CD4-positive, CD25-positive, alpha-beta regulatory T cell (primary cell): ENCODE measurements at places on chromosomes 3 and 15. TPM values are rescaled to one million over a fixed set of nuclear protein-coding genes. Genes with fewer than 3 reads are reported as not detected.
A peak's percentile ranks its signal among the peaks of the same experiment; 100 is the strongest.

Gene SLC22A13
- 0.22 TPM for polyA plus RNA-seq

Gene A4GNT
- polyA plus RNA-seq: not detected

GRCh38 chr3:174347474-174348138, 511.5 kb upstream of the NAALADL2 start:
- H3K36me3 ChIP-seq: no peaks in the 10 kb centered on the region
- H3K27ac ChIP-seq: no peak overlapping the region
- H3K27me3 ChIP-seq: no peaks in the 10 kb centered on the region
- DNase-seq: no peak

- H3K36me3 ChIP-seq: peaks cover 38% of the 10 kb centered on the region
- no peaks in the 10 kb centered on the region for H3K4me1 ChIP-seq
- H3K4me3 ChIP-seq: no peak overlapping the region
- no peak overlapping the region for H3K27ac ChIP-seq
- H3K27me3 ChIP-seq: no peaks in the 10 kb centered on the region
Observed at GRCh38 chr15:28123408-28124023, 24.4 kb upstream of the OCA2 start.

DNA sequence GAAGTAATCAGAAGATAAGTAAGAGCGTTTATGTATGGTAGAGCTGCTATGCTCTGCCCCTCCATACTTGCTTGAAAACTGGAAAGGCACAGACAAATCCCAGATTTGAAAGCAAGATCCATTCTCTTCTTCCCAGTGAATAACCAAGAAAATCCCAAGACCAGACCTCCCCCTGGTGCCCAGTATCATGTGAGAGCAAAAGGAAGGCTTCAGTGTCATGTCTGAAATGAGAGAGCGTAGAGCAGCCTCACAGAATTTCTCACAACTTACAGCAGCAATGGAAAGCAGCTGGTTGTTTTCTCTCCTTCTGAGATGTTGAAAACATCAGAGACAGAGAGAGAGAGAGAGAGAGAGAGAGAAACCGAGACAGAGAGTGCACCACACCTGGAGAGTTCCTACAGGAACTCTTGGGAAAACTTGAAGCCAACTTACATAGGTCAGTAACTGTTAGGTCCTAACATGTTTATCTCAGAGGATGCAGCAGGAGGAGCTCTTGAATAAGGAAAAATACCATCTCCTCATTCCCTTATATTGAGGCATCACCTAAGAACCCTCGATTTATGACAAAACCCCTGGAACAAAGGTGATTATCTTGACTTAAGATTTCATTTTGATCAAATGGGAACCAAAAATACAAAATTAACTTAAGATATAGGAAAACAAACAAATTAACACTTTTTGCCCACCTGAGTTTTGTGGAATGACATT, 273.3 kb downstream of the NSUN3 start:
- H3K4me3 ChIP-seq: no peak overlapping the region
- DNase-seq: no peak
- no peaks in the 10 kb centered on the region for H3K36me3 ChIP-seq

DNA sequence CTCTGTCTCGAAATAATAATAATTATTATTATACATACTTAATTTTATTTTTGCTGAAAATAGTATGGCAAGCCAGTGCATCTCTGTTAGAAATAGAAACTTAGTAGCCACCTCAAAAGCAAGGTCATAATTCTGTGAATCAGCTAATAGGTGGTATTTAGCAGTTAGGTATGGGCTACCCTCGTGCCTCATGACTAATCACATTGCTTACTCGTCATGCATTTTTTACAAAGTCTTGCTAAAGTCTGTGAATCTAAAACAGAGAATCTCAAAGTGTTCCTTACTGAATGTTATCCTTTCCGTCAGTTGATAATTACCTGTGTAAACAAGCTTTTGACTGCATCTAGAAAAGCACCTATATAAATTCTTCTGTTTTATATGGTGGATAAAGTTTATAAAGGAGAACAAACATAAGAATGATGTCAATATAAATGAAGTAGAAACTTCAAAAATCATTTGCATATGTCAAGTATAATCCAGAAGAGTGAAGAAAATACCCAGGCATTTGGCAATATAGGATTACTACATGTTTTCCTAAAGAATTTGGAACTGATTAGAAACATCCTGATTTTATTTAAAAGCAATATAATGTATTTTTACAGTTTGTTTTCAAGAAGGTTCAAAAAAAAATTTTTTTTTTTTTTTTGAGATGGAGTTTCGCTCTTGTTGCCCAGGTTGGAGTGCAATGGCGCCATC, 6.2 kb downstream of the PPARG start:
- peaks cover 9% of the 10 kb centered on the region for H3K27me3 ChIP-seq
- H3K27ac ChIP-seq: no peak overlapping the region
- DNase-seq: no peak

DNA sequence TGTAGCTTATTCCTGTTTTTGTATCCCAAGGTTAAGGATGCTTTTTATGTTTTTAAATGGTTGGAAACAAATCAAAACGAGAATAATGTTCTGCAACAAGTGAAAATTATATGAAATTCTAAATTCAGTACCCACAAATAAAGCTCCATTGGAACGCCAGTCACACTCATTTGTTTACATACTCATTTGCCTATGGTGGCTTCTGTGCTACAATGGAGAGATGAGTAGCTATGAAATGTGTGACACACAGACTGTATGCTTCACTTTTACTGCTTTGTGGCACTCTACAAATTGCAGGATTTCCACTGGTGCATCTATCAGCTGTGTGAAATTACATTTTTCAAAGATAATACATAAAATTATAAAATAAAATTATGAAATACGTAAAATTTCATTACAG, 112.2 kb upstream of the TSPAN3 start:
- DNase-seq: no peak
- no peak overlapping the region for H3K27ac ChIP-seq
- H3K36me3 ChIP-seq: no peaks in the 10 kb centered on the region
- no peaks in the 10 kb centered on the region for H3K27me3 ChIP-seq

DNA sequence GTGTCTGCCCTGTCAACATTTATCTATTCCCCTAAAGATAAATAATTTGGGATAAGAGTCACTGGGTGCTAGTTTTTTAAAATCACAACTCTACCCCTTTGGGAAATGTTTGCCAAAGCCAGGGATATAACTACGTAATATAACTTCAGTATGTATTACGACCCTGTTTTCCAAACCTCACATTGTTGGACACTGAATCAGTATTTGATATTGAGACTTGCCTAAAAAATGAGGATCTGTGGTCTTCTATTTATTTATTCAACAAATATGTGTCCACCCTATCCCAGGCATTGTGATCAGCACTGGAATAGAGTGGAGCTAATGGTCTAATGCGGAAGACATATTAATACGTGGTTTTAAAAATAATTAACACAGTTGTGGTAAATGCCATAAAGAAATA, 4.5 kb upstream of the MGA start:
- peaks cover 11% of the 10 kb centered on the region for H3K27me3 ChIP-seq
- H3K36me3 ChIP-seq: no peaks in the 10 kb centered on the region
- H3K4me1 ChIP-seq: peaks cover 11% of the 10 kb centered on the region
- DNase-seq: no peak
- H3K27ac ChIP-seq: no peak overlapping the region

DNA sequence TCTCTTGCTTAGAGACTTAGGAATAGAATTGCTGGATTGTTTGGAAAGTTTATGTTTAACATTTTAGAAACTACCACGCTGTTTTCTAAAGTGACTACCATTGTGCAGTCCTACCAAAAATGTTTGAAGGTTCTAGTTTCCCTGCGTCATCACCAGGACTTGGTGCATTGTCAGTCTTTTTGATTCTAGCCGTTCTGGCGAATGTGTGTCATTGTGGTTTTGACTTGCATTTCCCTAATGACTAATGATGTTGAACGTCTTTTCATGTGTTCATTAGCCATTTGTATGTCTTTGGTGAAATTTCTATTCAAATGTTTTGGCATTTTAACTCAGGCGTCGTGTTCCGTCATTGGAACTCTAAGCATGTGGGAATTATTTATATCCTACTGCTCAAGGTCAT, 58.0 kb downstream of the CHD2 start:
- peak; percentile 65 for DNase-seq
- peak overlapping the region; percentile 60 for H3K4me3 ChIP-seq
- H3K36me3 ChIP-seq: peaks cover 96% of the 10 kb centered on the region
- peak overlapping the region; percentile 75 for H3K27ac ChIP-seq
- H3K4me1 ChIP-seq: peaks cover 4% of the 10 kb centered on the region

GRCh38 chr15:78004222-78004727, 73.2 kb downstream of the TBC1D2B start:
- DNase-seq: no peak
- H3K4me1 ChIP-seq: no peaks in the 10 kb centered on the region
- peaks cover 84% of the 10 kb centered on the region for H3K36me3 ChIP-seq
- H3K4me3 ChIP-seq: no peak overlapping the region
- no peaks in the 10 kb centered on the region for H3K27me3 ChIP-seq
- peak overlapping the region; percentile 43 for H3K27ac ChIP-seq

Gene SLC2A2
- polyA plus RNA-seq: not detected

DNA sequence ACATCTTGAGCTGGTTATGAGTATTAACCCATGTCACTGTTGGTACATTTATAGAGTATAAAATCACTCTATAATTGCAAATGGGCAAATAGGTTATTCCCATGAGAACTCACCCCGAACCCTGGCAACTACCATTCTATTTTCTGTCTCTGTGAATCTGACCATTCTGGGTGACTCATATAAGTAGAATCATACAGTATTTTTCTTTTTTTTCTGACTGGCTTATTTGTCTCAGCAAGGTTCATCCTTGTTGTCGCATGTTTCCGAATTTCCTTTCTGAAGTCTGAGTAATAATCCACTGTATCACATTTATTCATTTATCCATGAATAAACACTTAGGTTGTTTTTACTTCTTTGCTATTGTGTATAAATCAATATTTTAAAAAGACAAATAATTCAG, 59.9 kb upstream of the CHRM5 start:
- no peak for DNase-seq
- H3K27me3 ChIP-seq: no peaks in the 10 kb centered on the region
- no peak overlapping the region for H3K27ac ChIP-seq
- H3K4me3 ChIP-seq: no peak overlapping the region
- no peaks in the 10 kb centered on the region for H3K4me1 ChIP-seq
- no peaks in the 10 kb centered on the region for H3K36me3 ChIP-seq

- no peaks in the 10 kb centered on the region for H3K36me3 ChIP-seq
- DNase-seq: no peak
- H3K27me3 ChIP-seq: no peaks in the 10 kb centered on the region
- no peak overlapping the region for H3K4me3 ChIP-seq
- H3K27ac ChIP-seq: no peak overlapping the region
Observed at GRCh38 chr15:28985316-28985645, 99.5 kb downstream of the APBA2 start.

GRCh38 chr3:71186801-71187200, 396.7 kb downstream of the FOXP1 start:
- DNase-seq: no peak
- H3K4me1 ChIP-seq: peaks cover 8% of the 10 kb centered on the region
- H3K27me3 ChIP-seq: no peaks in the 10 kb centered on the region
- H3K27ac ChIP-seq: no peak overlapping the region

- no peaks in the 10 kb centered on the region for H3K27me3 ChIP-seq
- peak overlapping the region; percentile 29 for H3K27ac ChIP-seq
- DNase-seq: peak; percentile 27
- peaks cover 9% of the 10 kb centered on the region for H3K36me3 ChIP-seq
- H3K4me3 ChIP-seq: no peak overlapping the region
- H3K4me1 ChIP-seq: peaks cover 14% of the 10 kb centered on the region
Observed at GRCh38 chr3:101643009-101643844, 33.7 kb downstream of the ZBTB11 start.

Gene MIX23
- polyA plus RNA-seq: 16.8 TPM

GRCh38 chr3:56557831-56558170, 826 bp downstream of the CCDC66 start:
- peaks cover 26% of the 10 kb centered on the region for H3K4me1 ChIP-seq
- peak overlapping the region; percentile 96 for H3K4me3 ChIP-seq
- H3K27ac ChIP-seq: peak overlapping the region; percentile 97
- no peak for DNase-seq
- H3K36me3 ChIP-seq: peaks cover 23% of the 10 kb centered on the region

- H3K36me3 ChIP-seq: no peaks in the 10 kb centered on the region
- no peak for DNase-seq
- H3K4me1 ChIP-seq: no peaks in the 10 kb centered on the region
- no peak overlapping the region for H3K27ac ChIP-seq
Observed at GRCh38 chr3:185750702-185751101, 74.1 kb downstream of the IGF2BP2 start.

GRCh38 chr3:170785454-170785853, 84.5 kb downstream of the RPL22L1 start:
- no peaks in the 10 kb centered on the region for H3K4me1 ChIP-seq
- H3K36me3 ChIP-seq: no peaks in the 10 kb centered on the region
- H3K27ac ChIP-seq: no peak overlapping the region
- H3K4me3 ChIP-seq: no peak overlapping the region
- no peak for DNase-seq

Gene PARP15
- polyA plus RNA-seq: 8.2 TPM

DNA sequence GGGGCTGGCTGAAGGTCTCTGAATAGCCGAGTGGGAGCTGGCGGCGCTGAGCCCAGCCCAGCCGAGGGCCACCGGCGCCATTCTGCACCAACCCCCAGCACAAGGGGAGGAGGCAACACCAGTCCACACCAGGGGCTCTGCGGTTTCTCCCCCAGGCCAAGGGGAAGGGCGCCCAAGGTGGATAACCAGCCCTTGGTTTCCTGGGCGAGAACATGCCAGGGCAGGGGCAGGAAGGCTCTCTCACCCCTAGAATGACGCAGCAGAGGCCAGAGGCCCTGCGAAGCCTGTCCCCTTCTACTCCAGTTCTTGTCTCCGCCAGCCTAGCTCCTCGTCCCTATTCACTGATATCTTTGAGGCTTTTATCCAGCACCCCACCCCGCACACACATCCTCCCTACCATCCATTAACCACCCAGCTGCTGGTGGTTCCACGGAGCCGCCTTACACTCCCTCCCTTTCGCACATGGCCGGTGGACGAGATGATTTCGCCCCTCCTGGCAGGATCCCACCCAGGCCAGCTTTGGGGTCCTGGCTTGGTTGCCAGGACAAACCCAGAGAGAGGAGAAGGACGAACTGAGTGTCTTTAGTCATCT, 1.3 kb downstream of the RBPMS2 start:
- no peaks in the 10 kb centered on the region for H3K36me3 ChIP-seq
- H3K4me3 ChIP-seq: no peak overlapping the region
- peaks cover 8% of the 10 kb centered on the region for H3K27me3 ChIP-seq
- no peak for DNase-seq

DNA sequence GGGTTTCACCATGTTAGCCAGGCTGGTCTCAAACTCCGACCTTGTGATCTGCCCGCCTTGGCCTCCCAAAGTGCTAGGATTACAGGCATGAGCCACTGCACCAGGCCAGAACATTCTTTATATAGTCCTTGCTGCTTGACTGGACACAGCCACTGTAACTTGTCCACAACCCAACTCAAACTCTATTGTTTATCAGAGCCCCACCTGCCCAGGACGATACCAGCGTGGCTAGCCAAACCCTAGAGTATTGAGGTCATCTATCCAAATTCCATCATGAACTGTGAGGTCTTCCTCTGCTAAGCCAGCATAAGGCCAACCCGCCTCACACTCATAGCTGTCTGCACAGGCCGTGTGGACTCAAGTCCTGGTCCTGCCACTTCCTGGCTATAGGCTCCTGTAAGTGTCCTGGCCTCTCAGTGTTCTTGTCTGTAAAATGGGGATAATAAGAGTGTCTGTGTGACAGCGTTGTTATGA, 63.9 kb downstream of the DAPK2 start:
- no peaks in the 10 kb centered on the region for H3K4me1 ChIP-seq
- no peaks in the 10 kb centered on the region for H3K27me3 ChIP-seq
- DNase-seq: no peak
- no peak overlapping the region for H3K27ac ChIP-seq
- no peak overlapping the region for H3K4me3 ChIP-seq

GRCh38 chr15:85474700-85475316, 94.4 kb downstream of the AKAP13 start:
- DNase-seq: no peak
- no peaks in the 10 kb centered on the region for H3K27me3 ChIP-seq
- peaks cover 24% of the 10 kb centered on the region for H3K4me1 ChIP-seq
- no peak overlapping the region for H3K27ac ChIP-seq
- H3K4me3 ChIP-seq: no peak overlapping the region
- H3K36me3 ChIP-seq: no peaks in the 10 kb centered on the region
